Mammary epithelial cell (primary cell): ENCODE measurements at places on chromosomes 3 and 15. TPM values are rescaled to one million over a fixed set of nuclear protein-coding genes. Genes with fewer than 3 reads are reported as not detected.
A peak's percentile ranks its signal among the peaks of the same experiment; 100 is the strongest.

- DNase-seq, result no peak
These were observed 224.4 kb upstream of the TLE3 start for GRCh38 chr15:70322051-70322668.

GRCh38 chr3:42771271-42771670, 1.8 kb downstream of the CCDC13 start:
- DNase-seq, result peak; percentile 60

DNA sequence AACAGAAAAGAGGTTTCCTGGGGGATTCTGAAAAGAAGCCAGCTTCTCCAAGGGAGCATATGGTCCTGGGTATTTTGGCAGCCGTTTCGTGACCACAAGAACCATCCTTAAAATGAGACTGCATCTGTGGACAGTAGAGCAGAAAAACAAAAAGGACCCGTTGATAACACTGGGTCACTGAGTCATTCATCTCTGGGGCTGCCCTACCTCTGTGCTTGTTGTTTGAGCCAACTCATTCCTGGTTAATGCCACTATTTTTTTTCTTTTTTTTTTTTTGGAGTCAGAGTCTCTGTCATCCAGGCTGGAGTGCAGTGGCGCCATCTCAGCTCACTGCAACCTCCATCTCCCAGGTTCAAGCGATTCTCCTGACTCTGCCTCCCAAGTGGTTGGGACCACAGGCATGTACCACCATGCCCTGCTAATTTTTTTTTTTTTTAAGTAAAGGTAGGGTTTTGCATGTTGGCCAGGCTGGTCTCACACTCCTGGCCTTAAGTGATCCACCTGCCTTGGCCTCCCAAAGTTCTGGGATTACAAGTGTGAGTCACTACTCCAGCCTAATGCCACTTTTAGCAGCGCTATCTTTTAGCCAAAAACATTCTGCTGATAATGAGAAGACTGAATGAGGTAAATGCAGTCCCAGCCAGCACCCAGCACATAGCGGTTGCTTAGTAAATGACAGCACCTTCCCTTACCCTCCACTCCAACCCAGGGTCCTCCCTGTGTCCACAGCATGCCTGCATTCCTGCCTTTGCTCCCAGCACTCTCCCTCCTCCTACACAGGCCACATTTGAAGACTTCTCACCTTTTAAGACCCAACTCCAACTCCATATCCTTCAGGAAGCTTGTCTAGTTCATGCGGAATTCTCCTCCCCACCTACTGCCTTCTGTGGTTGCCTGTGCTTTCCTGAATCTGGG, 9.1 kb upstream of the ISL2 start:
- peak; percentile 64 for DNase-seq

GRCh38 chr3:141959589-141960554, 83.4 kb downstream of the ATP1B3 start:
- DNase-seq, result peak; percentile 61

GRCh38 chr15:76674883-76675282, 230.3 kb downstream of the SCAPER start:
- DNase-seq, result peak; percentile 35

- peak; percentile 21 for DNase-seq
These were observed 13.8 kb downstream of the THSD4 start for GRCh38 chr15:71128939-71129562.

GRCh38 chr3:106184540-106185457, 316.0 kb upstream of the CBLB start:
- DNase-seq, result no peak

GRCh38 chr3:136667081-136667480, 85.1 kb downstream of the STAG1 start:
- DNase-seq, result no peak

DNA sequence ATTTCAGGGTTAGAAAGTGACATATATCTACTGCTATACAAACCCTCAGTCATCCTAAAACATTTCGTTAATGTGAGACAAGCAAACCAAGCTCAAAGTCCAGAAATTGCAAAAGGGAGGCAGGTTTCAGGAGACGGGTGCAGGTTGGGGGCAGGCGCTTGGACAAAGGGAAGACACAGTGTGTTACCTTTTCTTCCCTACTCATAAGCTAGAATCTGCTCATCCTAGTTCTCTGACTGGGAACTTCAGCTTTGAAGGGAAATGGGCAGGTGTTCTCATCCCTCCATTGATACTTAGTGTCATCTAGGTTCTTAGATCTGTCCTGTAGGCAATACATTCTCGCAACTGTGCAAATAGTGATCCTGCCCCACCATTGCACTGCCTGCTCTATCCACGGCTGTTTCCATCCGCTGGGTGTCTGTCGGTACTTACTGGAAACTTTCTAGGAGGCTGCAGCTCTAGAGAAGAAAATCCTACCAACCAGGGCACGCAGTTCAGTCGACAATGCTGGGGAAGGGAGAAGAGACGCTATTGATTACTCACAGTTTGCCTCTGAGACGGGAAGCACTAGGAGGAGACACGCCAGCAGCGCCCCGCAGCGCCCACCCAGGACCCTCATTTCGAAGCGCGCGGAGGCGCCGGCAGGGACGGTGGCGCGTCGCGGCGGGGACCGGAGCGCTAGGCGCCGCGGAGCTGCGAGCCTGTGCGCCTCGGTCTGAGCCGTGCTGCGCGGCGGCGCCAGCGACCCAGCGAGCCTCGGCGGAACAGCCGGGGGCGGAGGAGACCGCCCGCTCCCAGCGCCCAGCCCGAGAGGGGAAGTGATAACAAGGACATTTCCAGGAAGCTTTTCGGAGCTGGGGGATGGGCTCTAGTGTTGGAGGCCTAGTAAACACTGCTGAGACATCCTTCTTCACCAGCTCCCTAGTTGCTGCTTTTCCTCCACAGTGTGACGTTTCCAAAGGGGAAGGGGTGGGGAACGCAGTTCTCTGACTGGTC, at the start of gene PROS1:
TSS of gene PROS1 (minus strand) at position 766 of the 996 bp plus-strand sequence. CDS start at position 619, 147 bp downstream.
- peak; percentile 63 for DNase-seq

DNA sequence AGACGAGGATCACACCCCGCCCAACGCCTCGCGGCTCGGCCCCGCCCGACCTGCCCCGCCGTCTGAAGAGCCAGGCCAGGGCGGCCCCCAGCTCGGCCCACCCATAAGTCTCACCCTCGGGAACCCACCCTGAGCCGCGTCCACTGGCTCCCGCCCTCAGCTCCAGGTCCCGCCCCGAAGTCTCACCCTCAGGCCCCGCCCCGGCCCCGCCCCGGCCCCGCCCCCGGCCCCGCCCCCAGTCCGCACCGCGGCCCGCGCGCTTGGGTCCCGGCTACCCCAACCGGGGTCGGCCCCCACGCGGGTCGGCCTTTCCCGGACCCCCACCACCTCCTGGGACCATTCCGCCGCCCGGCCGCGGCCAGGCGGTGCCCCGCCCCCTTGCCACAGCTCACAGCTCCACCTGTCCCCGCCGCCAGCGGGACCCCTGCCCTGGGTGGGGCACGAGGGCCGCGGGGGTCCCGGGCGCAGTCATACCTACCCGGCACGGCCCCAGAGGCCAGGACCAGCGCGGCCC, 489 bp downstream of the CSPG5 start:
- no peak for DNase-seq

GRCh38 chr3:157393113-157393512, 43.5 kb upstream of the PTX3 start:
- no peak for DNase-seq

DNA sequence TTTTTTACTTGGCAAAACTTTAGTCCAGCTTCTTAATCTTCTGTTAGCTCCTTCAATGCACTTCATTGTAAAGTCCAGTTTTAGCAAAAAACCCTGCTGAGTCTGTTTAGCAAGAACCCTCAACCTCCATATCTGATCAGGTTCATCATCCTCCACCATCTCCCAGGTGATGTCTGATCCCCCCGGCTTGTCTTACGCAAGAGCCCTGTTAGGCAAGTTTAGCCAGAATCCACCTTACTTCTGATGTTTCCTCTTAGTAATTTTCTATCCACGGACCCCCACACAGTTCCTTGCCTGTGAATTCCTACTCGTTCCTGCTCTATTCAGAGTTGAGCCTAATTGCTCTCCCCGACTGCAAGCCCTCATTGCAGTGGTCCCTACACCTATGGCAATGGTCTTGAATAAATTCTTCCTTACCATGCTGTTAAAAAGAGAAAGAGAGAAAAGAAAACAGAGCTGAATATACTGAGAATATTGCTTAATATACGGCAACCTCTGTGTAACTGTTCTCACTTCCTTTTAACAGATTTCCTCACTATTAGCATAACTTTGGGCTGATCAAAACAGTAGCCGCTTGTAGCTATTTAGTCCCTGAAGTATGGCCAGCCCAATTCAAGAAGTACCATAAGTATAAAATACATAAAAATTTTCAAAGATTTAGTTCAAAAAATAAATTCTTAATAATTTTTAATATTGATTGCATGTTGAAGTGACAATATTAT, 78.7 kb upstream of the MME start:
- DNase-seq, result no peak

- no peak for DNase-seq
These were observed 10.1 kb downstream of the ARL14 start for GRCh38 chr3:160686955-160687535.

- no peak for DNase-seq
These were observed 60.6 kb downstream of the FGD5 start for GRCh38 chr3:14879211-14879874.

DNA sequence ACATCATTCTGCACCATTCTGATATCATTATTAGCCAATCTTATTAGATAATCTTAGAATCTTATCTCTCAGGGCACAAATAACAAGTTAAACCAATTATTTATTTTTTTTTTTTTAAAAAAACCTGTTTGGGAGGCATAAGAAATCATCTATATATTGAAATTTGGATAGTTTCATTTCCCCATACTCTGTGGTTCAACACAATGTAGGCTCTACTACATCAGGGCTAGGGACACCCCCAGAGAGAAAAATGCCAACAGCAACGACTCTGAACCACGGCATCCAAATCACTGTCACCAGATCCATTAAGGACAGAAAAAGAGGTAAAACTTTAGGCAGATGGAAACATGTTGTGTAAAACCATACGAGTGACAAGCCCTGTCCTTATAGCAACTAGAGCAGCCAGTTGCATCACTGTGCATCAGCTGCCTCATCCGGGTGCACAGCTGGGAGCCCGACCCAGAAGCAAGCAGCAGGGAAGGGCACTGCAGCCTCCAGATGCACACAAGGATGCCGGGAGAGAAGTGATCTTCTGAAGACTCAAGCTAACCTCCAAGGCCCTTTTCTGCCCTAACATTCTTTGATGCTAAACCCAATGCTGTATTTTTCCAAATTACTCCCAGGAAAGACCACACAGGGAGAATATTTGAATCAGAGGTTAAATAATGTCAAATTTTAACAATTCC, 381.1 kb downstream of the CTNNB1 start:
- no peak for DNase-seq

The PRSS50 gene
- total RNA-seq, result not detected in 2 replicates

The RAP2B gene
- 39.3 and 39.7 TPM in 2 replicates for total RNA-seq

The SAMMSON gene
- total RNA-seq, result not detected in 2 replicates

The ARMC8 gene
- 67.5 TPM for total RNA-seq

The DAPK2 gene
- total RNA-seq, result 2.3 TPM

The ATP6V1A gene
- 51.3 and 70.6 TPM in 2 replicates for total RNA-seq

The GOLGA8M gene
- total RNA-seq, result not detected

The IL17RE gene
- total RNA-seq, result 2.8 and 10.6 TPM in 2 replicates

The PARP15 gene
- total RNA-seq, result not detected

The GFM1 gene
- 36.8 and 42.1 TPM in 2 replicates for total RNA-seq

The ACAN gene
- under 0.01 TPM for total RNA-seq
